ENCODE measurements at places on chromosomes 1 and 21.

DNA sequence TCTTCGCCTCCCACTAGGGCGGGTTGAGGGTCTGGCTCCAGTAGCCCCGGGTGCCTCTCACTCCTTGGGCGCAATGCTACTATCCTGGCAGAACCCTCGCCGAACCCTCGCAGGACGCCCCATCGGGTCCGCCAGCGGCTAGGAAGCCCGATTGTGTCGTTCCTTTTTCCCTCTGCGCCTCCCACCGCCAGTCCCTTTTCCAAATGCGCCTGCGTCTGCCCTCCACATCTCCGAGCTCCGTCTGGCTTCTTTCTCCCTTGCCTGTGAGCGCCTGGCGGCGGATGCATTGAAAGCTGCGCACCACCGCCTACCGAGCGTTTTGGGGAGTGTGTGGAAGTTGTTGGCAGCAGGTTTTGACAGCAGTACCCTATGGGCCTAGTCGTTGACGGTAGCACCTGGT is 1.0 kb upstream of the DIRAS3 start:
- DNase-seq = no peak

DNA sequence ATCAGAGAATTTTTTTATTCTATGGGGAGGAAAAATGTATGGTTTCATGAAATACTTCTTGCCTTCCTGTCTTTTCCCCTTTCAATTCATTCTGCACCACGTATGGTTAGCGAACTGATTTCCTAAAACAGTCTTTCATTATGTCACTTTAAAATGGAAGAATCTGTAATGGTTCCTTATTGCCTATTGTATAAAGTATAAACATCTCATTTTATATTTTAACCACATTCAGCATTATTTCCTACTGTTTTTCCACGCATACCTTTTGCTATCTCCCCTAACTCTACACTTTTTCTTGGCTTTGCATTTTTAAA is 232.3 kb upstream of the B3GALT2 start:
- DNase-seq = no peak

- DNase-seq = no peak
Measured at GRCh38 chr1:154223621-154224020, 2.9 kb downstream of the UBAP2L start.

DNA sequence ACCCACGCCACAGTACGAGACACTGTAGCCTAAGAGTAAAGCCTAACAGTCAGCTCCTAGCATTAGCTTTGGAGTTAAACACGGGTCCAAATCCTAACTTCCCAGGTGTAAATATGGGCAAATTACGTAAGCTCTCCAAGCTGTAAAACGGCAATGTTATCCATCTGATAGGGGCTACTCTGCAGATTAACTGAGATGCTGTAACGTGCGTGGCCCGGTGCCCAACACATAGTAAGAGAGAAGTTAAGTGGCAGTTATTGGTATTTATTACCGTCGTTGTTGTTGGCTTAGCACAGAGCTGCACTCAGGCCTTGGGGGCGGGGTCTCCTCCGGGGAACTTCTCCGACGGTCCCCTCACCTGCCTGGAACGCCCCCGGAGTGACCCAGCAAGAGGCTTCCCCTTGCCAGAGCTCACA is 457 bp downstream of the TRAPPC3 start:
- DNase-seq = no peak

- DNase-seq = no peak
Measured at GRCh38 chr1:73475316-73475870, 722.6 kb downstream of the LRRIQ3 start.

DNA sequence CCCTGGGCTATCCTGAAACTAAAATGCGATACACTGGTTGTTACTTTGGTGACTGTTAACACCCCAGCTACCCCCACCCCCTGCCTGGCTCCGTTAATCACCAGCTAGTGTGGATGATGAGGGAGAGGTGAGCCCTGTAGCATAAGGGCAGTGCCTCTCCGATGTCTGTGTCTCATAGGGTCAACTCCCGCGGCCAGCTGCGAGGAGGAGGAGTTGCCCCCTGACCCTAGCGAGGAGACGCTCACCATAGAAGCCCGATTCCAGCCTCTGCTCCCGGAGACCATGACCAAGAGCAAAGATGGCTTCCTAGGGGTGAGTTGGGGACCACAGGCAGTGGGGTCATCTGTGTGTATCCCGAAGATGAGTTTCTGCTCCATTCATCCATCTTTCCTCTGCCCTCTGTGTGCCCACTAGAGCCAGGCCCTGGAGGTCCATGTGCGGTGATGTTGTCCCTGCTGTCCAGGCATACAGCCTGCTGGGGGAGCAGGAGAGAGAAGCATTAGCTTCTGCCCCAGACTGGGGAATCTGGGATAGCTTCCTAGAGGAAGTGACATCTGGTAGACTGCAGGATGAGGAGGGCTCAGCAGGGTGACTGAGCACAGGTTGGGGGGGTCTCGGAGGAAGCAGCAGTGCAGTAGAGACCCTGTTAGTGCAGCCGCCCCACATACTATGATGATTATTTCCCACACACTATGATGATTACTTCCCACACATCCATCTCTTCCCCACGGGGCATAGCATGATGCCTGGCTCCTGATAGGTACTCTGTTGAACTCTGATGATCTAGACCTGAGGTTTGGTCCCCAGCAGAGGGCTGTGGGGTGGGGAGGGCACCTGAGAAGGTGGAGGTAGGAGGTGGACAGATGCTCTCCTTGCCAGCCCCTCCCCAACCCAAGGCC is 5.2 kb downstream of the SELENON start:
- DNase-seq = no peak

DNA sequence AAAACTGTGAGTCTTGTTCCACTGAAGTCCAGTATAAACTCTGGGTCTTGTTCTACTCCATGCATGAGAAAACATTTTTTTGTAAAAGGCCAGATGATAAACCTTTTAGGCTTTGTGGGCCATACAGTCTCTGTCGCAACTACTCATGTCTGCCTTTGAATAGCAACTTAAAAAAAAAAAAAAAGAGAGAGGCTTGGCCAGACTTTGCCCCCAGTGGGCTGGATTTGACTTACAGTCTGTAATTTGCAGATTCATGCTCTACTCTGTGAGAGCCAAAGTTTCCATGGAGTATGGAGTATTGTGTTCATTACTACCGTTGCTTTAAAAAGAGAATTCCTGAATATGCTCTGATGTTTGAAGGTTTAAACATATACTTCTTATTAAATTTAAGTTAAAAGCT is 654.9 kb upstream of the PKN2 start:
- no peak for DNase-seq

- DNase-seq = no peak
Measured at GRCh38 chr1:11080931-11081330, 18.7 kb downstream of the EXOSC10 start.

- DNase-seq = no peak
Measured at GRCh38 chr1:111201275-111202090, 1.0 kb upstream of the DENND2D start.
